ENCODE measurements at places on chromosomes 3 and 15. TPM values are rescaled to one million over a fixed set of nuclear protein-coding genes. Genes with fewer than 3 reads are reported as not detected.
A peak's percentile ranks its signal among the peaks of the same experiment; 100 is the strongest.

DNA sequence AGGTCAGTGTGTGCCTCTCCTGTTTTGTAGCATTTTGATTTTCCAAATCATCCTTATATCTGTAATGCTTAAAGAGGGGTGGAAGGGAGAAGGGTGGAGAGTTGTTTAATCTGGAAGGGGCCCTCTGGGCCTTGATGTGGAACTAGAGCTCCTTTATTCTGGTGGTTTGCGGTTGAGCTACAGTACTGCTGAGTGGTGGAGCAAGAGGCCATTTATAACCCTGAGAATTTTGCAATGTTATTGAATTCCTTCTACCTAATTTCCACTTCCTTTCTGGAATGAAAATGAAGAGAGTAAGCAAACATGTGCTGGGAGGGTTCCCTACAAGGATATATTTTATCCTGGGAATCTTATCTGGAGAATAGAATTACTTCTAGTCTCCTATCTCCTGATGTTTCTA is 35.3 kb upstream of the TUBGCP5 start:
- no peak for DNase-seq

Gene PRRT3
- 0.23 TPM for total RNA-seq

Gene TMEM207
- total RNA-seq = not detected

Gene CNTN3
- total RNA-seq = 0.07 TPM

Gene TXNRD3
- total RNA-seq = 15.9 TPM

Gene PLSCR2
- total RNA-seq = not detected

Gene CCDC32
- total RNA-seq = 9.3 TPM

- no peak for DNase-seq
These were observed 161.9 kb upstream of the ATP11B start for GRCh38 chr3:182631183-182632076.

GRCh38 chr15:77021803-77022381 is 27.0 kb downstream of the PSTPIP1 start:
- DNase-seq = no peak

DNA sequence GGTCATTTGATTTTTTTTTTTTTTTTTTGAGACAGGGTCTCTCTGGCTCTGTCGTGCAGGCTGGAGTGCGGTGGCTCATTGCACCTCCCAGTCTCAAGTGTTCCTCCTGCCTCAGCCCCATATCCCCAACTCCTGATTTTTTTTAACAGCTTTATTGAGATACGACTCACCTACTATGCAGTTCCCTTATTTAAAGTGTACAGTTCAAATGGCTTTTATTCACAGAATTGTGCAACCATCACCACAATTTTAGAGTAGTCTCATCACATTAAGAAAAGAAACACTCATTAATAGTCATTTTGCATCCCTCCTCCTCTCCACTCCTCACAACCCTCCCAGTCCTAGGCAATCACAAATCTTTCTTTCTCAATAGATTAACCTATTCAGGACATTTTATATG is 1.9 kb upstream of the TRA2B start:
- no peak for DNase-seq

Gene STAB1
- not detected for total RNA-seq

- DNase-seq = no peak
These were observed 21.7 kb upstream of the ASB14 start for GRCh38 chr3:57314204-57314603.

Gene TKT
- total RNA-seq = 707 TPM

GRCh38 chr15:83904107-83905040 is 250.5 kb downstream of the ADAMTSL3 start:
- peak; percentile 74 for DNase-seq

Gene RARRES1
- not detected for total RNA-seq

Gene TUSC7
- not detected for total RNA-seq

GRCh38 chr3:193585530-193585929 is 7.5 kb upstream of the OPA1 start:
- no peak for DNase-seq

Gene SGO1
- total RNA-seq = 10.6 TPM

- no peak for DNase-seq
These were observed 95.4 kb upstream of the SNRPA1 start for GRCh38 chr15:101390462-101390861.

DNA sequence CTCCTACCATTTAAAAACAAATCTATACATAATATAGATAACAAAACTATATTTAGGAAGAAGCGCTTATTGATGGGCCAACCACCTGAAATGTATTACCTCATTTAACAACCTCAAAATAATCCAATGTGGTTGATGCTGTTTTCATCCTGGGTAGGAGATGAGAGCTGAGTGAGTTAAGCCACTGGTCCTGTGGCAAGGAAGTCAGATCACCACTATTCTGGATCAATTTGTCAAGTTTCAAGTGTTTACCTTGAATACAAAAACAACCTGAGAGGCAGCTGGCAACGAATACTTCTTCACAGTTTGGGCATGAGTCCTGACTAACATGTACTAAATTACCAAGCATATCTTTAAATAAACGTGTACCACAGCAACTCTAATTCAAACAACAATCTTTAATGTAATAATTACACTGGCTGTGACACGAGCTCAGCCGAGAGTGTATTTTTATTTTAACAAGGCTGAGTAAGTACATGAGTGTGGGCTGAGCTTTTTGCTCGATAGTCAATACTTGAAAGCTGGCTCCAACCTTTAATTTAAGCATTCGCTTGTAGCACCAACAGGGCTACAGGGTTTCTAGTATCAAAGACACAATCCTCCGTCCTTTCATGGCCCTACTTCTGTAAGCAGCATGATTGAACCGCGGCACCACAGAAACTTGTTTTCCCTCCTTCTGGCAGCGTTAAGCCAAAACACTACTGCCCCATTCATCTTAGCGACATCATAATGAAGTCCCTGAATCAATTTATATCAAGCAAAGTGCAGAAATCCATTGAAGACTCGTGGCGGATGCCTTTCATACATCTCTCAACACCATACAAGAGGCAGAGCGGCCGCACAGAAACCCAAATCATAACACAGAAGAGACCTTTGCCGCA is 93.8 kb upstream of the ICE2 start:
- no peak for DNase-seq

Gene SLC9C1
- total RNA-seq = not detected

DNA sequence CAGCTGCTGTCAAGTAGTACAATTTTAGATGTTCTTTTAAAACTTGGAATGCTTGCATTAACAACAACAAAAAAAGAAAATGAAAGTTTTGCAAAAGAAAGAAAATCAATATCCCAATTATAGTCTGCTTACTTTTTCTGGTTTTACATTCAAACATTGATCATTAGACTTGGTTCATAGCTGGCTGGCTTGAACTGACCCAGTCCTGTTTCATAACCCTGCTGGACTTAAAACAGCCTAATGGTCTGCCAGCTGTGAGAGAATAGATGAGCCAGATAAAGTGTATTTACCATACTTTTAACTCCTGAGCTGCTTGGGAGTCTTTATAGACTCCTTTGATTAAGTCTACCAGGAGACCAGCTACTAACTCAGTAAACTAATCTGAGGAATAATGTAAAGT is 59.2 kb downstream of the PIAS1 start:
- DNase-seq = peak; percentile 8

- peak; percentile 20 for DNase-seq
These were observed 39.9 kb downstream of the LEO1 start for GRCh38 chr15:51931638-51932037.

DNA sequence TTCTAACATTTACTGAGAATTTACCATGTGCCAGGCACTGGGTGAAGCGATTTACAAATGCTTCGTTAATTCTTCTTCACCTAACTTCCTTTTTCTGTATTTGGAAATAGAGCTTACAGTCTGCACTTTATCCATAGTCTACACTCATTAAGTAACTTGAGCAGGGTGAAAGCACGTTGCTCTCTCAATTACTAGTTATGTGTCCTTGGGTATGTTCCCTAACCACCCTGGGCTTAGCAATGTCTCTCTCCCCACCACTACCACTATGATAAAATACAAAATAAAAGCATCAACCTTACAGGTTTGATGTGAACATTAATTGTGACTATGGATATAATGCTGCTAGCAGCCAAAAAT is 172.9 kb upstream of the SLC2A2 start:
- DNase-seq = no peak

Gene C3orf85
- total RNA-seq = not detected

Gene LEKR1
- total RNA-seq = 1.6 TPM

DNA sequence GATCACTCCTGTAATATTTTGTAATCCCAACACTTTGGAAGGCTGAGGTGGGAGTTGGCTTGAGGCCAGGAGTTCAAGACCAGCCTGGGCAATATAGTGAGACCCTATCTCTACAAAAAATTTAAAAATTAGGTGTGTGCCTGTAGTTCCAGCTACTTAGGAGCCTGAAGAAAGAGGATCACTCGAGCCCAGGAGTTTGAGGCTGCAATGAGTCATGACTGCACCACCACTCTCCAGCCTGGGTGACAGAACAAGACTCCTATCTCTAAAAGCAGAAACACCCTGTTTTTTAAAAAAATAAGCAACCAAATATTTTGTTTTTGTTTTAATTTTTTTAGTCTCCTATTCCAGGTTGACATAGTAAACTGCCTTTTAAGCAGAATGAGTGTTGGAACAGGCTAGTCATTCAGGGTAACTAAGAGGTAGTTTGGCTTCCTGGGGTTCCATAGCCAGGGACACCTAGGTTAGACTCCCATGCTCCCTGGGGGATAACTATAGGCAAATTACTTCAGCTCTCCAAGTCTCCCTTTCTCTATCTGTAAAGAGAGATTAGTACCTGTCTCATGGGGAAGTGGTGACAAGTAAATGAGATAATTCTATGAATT is 114.6 kb upstream of the C15orf61 start:
- no peak for DNase-seq

GRCh38 chr3:179015551-179016020 is 56.0 kb downstream of the ZMAT3 start:
- DNase-seq = no peak

- DNase-seq = peak; percentile 99
These were observed 19.0 kb downstream of the SYNM start for GRCh38 chr15:99123713-99124451.

Gene LRRIQ4
- not detected for total RNA-seq

- DNase-seq = no peak
These were observed 25.8 kb downstream of the ARHGEF3 start for GRCh38 chr3:56775838-56776555.

DNA sequence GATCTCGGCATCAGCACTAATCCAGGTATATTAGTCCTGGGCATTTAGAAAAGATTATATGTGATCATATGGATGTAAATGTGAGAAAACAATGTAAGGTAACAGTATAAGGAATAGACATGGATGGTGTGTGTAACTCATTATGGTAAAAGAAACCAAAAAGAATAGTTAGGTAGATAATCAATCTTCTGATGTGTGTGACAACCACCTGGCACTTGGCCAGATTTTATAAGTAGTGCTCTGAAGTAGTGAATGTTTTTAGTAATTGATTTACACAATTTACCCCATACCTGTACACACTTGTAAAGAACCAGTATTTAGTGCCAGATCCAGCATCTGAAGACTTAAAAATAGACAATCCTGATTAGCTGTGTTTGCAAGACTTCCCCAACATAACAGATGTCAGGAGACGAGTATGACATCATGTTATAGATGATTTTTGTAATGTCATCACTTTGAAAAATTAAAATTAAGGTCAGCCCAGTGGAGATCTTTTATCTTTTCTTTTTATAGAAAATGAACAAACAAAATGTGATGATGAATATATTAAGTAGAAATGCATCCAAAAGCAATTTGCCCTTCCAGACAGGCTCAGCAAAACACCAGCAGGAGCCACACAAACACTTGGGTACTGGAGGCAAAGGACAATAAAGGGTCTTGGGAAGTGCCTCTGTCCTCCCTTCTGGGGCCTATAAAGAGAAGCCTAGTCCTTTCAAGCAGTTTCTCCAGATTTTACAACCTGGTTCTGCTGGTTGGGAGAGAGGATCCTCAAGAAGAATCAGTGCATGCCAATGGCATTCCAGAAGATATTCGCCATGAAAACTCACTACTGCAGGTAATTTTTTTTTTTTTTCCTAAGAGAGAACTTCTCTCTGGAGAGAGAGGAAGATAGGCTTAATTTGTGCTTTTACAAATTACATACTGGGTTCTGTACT is 140.7 kb downstream of the MECOM start:
- DNase-seq = no peak
